ENCODE measurements at places on chromosomes 11 and 22. TPM values are rescaled to one million over a fixed set of nuclear protein-coding genes. Genes with fewer than 3 reads are reported as not detected.

DNA sequence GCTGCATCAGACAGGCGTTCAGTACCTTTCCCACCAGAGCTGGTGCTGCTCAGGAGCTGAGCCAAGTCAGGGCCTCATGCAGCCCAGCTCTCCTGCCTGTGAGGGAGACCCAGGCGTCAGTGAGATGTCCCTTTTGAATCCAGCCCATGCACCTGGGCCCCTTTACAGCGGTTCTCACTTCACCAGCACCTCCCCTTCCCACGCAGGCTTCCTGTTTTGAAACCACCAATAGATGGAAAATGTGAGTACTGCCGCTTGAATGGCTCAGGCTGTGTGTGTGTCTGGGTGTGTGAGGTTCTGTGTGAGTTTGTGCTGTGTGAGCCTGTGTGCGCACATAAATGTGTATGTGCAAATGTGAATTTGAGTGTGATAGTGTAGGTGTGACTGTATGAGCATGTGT is 88.4 kb downstream of the UBASH3B start:
- H3K4me1 ChIP-seq, result peaks cover 3% of the 10 kb centered on the region
- no peaks in the 10 kb centered on the region for H3K36me3 ChIP-seq
- DNase-seq, result peak; percentile 54
- peaks cover 9% of the 10 kb centered on the region for H3K27me3 ChIP-seq
- H3K4me3 ChIP-seq, result no peak overlapping the region

DNA sequence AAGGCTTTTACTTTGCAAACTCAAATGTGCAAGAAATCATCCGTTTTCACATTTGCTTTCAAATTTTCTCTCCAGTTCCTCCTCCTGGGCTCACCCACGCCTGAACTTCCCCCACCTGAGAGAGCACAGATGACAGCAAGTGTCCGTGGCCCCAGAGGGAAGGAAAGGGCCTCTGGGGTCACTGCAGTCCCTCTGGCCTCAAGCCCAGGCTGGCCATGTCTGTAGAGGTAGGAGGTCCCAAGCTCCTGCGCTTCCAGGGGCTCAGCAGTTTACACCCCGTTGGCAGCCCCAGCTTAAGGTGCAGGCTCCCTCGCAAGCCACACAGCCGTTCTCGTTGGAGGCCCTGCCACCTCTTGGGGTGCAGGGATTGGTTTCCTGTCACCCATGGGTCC is 40.5 kb upstream of the PRDM11 start:
- no peaks in the 10 kb centered on the region for H3K36me3 ChIP-seq
- H3K4me3 ChIP-seq, result no peak overlapping the region
- DNase-seq, result no peak

DNA sequence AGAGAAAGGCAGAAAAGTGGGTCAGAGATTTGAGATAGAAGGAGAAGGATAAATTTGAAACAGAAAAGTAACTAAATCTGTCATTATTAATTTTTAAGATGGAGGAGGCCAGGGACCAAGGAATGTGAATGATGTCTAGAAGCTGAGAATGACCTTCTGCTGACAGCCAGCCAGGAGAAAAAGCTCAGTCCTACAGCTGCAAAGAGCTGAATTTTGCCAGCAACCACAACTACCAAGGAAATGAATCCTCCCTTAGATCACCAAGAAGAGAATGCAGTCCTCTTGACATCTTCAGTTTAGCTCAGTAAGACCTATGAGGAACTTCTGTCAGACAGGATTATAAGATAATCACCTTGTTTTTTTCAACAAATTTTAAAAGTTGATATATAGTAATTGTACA is 538.2 kb downstream of the LRRC4C start:
- H3K4me3 ChIP-seq, result no peak overlapping the region
- no peak overlapping the region for H3K27ac ChIP-seq
- DNase-seq, result no peak
- no peaks in the 10 kb centered on the region for H3K4me1 ChIP-seq
- H3K27me3 ChIP-seq, result no peaks in the 10 kb centered on the region
- H3K36me3 ChIP-seq, result no peaks in the 10 kb centered on the region

DNA sequence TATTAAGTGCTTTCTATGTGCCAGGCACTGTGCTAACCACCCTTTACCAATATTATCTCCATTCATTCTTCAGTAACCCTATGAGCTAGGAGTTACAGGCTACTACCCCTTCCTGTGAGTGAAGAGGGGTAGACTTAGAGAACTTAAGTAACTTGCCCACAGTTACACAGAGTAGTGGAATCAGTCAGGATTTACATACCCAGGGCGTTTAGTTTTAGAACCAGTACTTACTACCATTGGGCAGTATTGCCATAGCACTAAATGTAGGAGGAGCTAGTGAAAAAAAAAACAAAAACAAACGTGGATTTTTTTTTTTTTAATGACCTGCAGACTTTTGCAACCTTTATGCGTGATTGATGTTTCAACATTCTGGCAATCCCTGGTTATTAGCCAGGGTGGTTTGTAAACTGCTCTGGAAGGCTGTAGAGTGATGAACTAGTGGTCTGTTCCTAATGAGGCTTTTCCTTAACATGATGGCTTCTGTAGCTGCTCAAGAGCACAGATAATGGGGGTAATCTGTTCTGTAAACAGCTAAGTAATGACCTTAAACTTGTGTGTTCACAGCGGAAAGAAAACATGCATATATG is 11.4 kb downstream of the TBCEL start:
- peaks cover 24% of the 10 kb centered on the region for H3K4me1 ChIP-seq
- no peak for DNase-seq
- no peaks in the 10 kb centered on the region for H3K27me3 ChIP-seq
- H3K27ac ChIP-seq, result no peak overlapping the region
- no peak overlapping the region for H3K4me3 ChIP-seq
- H3K36me3 ChIP-seq, result no peaks in the 10 kb centered on the region

GRCh38 chr11:118930094-118930712 is 4.5 kb upstream of the BCL9L start:
- no peaks in the 10 kb centered on the region for H3K36me3 ChIP-seq
- H3K4me3 ChIP-seq, result peak overlapping the region; percentile 82
- peak overlapping the region; percentile 3 for H3K27ac ChIP-seq
- peak; percentile 99 for DNase-seq
- peaks cover 11% of the 10 kb centered on the region for H3K4me1 ChIP-seq
- peaks cover 11% of the 10 kb centered on the region for H3K27me3 ChIP-seq

DNA sequence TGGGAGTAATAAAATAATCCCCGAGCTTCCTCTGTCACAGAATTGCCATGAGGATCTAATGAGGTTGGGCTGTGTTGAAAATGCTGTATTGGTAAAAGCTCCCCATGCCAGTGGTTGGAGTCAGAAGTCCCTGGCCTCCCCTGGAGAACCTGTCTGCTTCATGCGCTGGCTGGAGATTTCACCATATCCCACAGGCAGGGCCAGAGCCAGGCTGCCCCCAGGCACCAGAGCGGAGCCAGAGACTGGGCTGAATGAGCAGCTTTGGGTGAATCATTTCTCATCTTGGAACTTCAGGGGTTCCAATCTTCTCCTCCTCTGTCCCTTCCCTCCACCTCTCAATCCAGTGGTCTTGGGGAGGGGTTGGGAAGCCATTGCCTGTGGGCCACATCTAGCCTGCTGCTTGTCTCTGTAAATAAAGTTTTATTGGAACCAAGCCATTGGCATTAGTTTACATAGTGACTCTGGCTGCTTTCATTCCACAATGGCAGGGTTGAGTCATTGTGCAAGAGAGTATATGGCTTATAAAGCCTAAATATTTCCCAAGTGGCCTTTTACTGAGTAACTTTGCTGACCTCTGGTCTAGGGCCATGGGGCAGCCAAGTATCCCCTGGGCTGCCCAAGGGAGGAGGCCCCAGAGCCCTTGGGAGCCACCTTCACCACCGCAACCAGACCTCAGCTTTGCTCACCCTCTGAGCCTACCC is 35.2 kb downstream of the LRRC10B start:
- no peaks in the 10 kb centered on the region for H3K36me3 ChIP-seq
- H3K4me3 ChIP-seq, result no peak overlapping the region
- no peaks in the 10 kb centered on the region for H3K27me3 ChIP-seq
- H3K4me1 ChIP-seq, result no peaks in the 10 kb centered on the region
- DNase-seq, result no peak

DNA sequence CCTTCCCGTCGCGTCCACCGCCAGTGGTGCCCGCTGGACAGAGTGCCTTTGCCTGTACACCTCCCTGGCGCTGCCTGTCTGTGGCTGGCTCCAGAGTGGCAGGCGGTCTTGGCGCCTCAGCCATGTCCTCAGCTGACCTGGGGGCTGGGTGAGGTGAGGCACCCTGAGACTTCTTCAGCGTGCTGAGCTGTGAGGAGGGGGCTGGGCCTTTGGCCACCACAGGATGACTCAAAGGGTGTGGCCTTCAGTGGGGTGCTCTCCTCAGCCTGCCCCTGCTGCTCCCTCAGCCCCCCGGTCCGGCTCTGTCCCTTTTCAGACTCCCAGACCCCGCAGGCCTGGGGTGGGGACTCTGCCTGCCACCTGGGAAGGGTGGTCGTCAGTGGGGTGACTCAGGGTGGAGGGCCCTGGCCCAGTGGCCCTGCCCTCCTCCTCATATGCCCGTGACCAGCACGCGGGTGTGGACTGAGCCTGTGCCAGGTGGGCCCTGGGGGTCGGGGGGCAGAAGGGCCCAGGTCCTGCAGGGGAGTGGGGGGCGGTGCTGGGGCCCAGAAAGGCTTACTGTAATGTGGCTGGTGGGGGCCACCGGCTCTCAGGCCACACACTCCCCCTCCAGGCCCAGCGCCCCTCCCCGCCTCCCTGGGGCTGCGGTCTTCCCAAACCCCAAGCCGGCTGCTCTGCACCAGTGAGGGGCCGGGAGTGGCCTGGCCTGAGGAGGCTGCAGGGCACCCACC is 15.9 kb downstream of the CRELD2 start:
- no peak overlapping the region for H3K27ac ChIP-seq
- H3K36me3 ChIP-seq, result no peaks in the 10 kb centered on the region
- H3K27me3 ChIP-seq, result peaks cover 15% of the 10 kb centered on the region
- no peak overlapping the region for H3K4me3 ChIP-seq

DNA sequence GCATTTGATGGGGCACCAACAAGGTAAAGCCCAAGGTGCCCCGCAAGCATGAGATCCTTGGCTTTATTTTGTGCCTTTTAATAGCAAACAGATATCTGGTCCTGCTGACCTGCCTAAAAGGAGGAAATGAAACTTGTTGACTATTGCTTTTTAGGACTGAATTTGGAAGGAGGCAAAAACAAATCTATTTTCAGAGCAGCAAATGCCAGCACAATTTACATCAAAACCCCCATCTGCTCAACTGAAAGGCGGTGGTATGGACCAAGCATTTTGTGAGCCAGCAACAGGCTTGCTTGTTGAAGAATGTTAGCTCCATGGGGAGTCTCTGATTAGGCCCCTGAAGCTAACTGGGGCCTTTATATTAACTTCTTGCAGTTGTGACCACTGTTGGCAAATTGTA is 192.6 kb upstream of the E2F8 start:
- H3K27me3 ChIP-seq, result no peaks in the 10 kb centered on the region
- no peak overlapping the region for H3K4me3 ChIP-seq
- H3K27ac ChIP-seq, result no peak overlapping the region
- no peaks in the 10 kb centered on the region for H3K4me1 ChIP-seq
- DNase-seq, result no peak
- no peaks in the 10 kb centered on the region for H3K36me3 ChIP-seq

DNA sequence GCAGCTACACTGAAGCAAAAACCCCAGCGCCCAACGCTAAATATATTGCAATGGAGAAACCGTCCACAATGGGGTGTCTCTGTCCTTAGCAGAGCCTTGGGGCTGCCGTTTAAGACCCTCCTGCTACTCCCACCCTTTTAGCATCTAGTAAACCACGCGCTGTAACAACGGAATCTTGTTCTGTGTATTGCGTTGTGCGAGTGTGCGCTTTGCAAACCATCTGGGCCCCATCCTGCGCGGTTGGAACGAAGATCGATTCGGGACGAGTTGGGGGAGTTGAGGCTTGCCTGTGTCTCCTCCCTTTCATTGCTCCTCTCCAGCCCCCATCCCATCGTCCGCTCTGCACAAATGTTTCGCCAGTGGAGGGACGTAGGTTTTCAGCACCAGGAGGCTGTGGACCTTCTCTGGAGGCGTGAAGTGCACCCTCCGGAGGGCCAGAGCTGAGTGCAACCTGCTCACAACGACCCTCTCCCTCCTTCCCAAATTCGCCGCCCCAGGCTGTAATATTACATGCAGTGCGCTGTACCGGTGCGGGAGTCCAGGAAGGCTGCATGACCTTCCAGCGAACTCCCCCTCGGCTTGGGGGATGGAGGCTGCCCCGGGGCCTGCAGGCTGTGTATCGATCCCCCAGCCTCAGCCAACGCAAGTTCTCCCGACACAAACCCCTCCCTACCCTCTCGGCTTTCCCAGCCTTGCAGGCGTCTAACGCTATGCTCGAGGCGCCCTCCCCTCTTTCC is 1.6 kb upstream of the KMT2A start:
- peak overlapping the region; percentile 95 for H3K27ac ChIP-seq
- peaks cover 2% of the 10 kb centered on the region for H3K36me3 ChIP-seq
- peaks cover 6% of the 10 kb centered on the region for H3K27me3 ChIP-seq
- peak overlapping the region; percentile 96 for H3K4me3 ChIP-seq
- no peaks in the 10 kb centered on the region for H3K4me1 ChIP-seq
- DNase-seq, result peak; percentile 86

DNA sequence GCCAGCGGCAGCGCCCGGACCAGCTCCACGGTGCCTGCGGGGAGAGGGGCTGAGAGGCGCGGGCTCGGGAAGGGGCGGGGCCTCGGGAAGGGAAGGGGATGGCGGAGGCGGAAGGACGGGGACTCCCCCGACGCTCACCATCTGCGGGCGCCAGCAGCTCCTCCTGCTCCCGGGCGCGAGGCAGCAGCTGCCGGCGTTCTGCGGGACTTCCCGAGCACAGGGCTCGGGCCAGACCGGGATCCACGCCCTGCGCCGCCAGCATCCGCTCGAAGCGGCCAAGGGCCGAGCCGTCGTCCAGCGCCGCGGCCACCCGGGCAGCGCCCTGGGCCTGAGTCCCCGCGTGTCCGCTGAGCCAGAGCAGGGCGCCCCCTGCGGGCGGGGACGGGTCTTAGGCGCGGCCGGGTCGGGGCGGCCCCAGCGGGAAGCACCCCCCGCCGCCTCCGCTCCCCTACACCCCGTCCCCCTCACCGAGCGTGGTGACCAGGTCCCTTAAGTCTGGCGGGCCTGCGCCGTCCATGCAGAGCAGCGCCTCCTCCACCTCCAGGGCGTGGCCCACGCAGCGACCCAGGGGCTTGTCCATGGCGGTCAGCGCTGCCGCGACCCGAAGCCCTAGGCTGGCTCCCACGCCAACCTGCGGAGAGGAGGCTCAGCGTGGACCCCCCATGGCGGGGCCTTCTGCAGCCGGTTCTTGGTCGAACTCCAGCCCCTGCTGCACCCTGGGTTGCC is 873 bp upstream of the SCO2 start:
- H3K36me3 ChIP-seq, result peaks cover 12% of the 10 kb centered on the region
- H3K27ac ChIP-seq, result peak overlapping the region; percentile 87
- H3K4me3 ChIP-seq, result peak overlapping the region; percentile 88

FOSL1 gene
- 0.28 TPM for total RNA-seq

DBX1 gene
- not detected for total RNA-seq

SPDYC gene
- not detected for total RNA-seq

GGTLC2 gene
- not detected for total RNA-seq

PAMR1 gene
- 55.3 TPM for total RNA-seq

OR8G1 gene
- total RNA-seq, result not detected

PGR gene
- total RNA-seq, result not detected

ELMOD1 gene
- total RNA-seq, result 0.45 TPM

MUC2 gene
- total RNA-seq, result not detected

SLC6A5 gene
- not detected for total RNA-seq

KRTAP5-11 gene
- 1.6 TPM for total RNA-seq

FIBIN gene
- total RNA-seq, result not detected

C22orf42 gene
- total RNA-seq, result 1.5 TPM

Data from endodermal cell (in vitro differentiated cells).